Activated CD4-positive, alpha-beta T cell treated with anti-CD3 and anti-CD28 coated beads, Interleukin-2, amount 50 U/mL, for 48 hours (primary cell): ENCODE measurements at places on chromosomes 3 and 15.

- DNase-seq, result no peak
Observed at GRCh38 chr15:64854041-64854440, 12.3 kb downstream of the PLEKHO2 start.

DNA sequence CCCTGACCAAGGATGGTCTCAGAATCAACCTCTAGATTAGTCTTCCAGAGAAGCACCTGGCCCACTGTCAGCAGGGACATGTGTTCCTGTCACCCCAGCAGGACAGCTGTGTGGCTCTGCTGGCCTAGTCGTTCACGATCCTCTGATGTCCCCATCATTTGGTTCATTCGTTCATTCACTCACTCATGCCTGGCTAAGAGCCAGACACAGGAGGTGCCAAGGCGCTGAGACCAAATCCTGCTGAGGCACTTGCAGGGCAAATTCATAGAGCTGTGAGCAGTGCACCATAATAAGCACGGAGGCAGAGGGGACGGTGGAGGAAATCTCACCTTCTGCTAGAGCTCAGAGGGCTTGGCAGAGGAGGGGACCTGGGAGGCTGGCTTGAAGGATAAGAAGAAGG, 49.9 kb upstream of the FGD5 start:
- DNase-seq, result no peak

DNA sequence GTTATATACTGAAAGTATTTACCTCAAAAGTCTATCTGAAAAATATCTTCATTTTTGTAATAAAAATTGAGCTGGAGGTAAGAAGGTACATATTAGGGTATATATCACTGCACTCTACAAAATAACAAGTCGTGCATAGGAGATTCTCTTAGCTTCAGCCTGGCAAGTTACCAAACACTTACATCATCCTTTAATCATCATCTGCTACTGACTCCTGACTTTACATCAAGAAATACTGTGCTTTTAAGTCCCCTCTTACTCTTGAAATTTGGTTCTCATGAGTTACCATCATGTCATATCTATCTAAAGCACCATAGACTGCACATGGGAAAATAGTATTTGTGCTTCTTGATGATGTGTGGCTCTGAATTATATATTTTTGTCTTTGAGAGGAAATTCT, 50.8 kb downstream of the LYSMD4 start:
- no peak for DNase-seq

DNA sequence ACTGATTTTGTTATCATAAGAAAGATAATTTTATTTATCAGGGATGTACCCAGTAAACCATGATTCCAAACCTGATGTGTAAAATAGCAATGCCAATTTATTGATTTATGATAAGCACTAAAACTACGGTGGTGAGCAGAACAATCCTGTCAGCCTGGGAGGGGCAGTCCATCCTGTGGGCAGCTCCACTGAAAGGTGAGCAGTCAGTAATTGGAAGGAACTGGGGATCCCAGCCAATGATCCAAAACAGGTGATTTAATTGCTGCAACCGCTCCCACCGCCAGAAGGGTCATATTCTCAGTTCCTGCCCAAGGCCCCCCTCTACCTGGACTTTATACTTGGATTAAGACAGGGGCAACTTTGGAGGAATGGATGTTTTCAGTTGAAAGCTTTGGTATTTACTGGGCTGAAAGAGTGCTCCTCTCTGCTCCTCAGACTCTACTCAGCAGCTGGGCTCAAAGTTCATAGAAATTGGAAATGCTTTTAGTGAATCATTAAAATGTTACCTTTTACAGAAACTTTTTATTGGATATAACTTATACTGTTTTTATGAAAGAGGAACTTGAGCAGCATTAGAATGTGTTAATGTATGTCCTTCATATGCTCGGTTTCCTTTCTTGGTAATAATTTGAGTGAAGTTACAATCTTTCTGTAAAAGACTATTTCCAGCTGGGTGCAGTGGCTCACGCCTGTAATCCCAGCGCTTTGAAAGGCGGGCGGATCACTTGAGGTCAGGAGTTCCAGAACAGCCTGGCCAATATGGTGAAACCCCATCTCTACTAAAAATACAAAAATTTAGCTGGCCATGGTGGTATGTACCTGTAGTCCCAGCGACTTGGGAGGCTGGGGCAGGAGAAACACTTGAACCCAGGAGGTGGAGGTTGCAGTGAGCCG, 198.6 kb upstream of the IL12A start:
- DNase-seq, result no peak

- DNase-seq, result no peak
Observed at GRCh38 chr15:65326818-65327217, 22.3 kb downstream of the RNU5B-1 start.

DNA sequence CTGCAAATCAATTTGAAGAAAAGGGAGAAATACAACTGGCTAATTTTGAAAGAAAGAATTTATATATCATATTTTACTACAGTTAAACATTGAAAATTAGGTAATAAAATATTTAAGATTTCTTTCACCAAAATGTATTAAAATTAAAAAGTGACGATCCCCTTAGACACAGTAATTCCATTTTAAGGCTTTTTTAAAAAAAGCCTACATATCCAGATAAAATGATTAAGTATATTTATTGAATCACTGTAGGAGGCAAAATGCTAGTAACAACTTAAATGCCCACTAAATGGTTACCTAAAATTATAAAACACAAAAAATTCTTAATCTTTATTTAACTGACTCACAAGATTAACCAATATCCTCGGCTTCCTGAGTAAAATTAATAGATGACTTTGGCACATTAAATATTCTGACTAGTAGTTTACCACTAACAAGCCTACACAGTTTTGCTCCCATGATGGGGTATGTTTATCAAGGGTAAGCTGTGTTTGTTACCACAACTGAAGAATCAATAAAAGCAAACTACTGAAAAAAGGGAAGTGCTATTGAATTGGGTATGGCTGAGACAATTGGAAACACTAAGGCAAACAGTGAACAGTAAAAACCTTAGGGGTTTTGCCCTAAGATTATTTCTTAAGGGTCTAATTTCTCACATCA, 28.4 kb downstream of the ANKRD28 start:
- no peak for DNase-seq

GRCh38 chr3:131561511-131561910, 58.7 kb upstream of the MRPL3 start:
- DNase-seq, result no peak

GRCh38 chr15:69474291-69474690, 21.7 kb downstream of the RPLP1 start:
- no peak for DNase-seq

GRCh38 chr15:80403712-80404056, 498 bp upstream of the ARNT2 start:
- DNase-seq, result no peak

GRCh38 chr15:96692826-96693225, 362.3 kb downstream of the NR2F2 start:
- DNase-seq, result no peak

DNA sequence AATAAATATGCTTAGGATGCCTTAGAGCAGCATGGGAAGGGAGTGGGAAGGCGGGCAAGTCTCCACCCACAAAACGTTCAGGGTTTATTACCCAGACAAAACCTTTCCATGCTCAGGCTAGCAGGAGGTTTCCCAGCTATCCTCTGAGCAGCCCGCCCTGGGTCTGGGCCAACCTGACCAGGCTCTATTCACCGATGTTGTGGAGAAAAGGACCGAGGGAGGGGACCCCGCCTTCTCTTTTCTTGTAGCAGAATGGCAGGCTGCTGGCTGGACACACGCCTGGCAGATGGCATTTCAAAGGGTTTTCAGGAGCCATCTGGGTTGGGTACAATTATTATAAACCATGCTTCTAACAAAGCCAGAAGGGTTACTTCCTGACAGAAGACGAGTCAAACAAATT, 540.9 kb downstream of the MAGI1 start:
- DNase-seq, result no peak

GRCh38 chr15:87300146-87300545, 956.4 kb downstream of the NTRK3 start:
- DNase-seq, result no peak

DNA sequence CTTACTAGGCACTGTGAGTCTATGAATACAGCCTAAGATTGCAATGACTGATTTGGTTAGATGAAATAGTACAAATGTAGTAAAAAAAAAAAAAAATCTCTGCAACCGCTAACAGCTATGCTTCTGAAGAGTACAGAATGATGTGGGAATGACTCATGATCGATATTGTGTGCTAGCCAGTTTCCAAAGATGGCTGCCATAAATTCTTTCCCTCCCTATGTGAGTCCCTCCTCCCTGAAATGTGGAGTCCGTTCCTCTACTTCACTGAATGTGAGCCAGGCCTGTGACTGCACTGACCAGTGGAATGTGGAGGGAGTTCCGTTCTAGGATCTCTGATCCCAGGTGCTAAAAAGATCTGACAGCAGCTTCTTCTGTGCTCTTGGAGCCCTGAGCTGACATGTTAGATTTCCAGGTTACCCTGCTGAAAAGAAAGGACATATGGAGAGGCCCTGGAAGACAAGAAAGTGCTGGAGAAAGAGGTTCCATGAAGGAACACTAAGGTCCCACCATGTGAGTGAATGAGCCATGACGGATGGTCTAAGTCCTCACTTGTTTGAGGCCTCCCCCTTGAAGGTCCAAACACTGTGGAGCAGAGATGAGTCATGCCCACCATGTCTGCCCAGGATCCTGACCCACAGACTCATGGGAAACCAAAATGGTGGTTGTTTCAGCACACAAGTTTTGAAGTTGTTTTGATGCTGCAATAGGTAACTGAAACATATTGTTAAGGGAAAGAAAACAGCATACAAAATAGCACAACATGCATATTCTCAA, 46.3 kb downstream of the DGKG start:
- DNase-seq, result no peak

GRCh38 chr15:77083381-77084160, 12.7 kb upstream of the TSPAN3 start:
- peak; percentile 64 for DNase-seq

DNA sequence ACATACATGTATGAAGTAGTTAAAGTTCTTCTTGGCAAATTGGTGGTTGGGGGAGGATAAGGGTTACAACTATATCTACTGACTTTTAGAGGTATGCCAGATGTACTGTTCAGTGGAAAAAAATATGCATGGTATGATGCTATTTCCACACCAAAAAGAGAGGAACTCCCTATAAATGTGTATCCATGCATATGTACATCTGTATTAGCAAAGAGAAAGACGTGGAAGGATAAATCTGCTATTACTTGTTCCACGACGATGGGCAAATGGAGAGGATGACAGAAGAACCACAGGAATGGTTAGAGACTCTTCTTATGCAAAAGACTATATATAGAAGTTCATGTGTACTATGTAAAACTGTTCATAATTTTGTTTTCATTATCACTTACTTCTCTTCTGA, 197.6 kb downstream of the RORA start:
- no peak for DNase-seq

DNA sequence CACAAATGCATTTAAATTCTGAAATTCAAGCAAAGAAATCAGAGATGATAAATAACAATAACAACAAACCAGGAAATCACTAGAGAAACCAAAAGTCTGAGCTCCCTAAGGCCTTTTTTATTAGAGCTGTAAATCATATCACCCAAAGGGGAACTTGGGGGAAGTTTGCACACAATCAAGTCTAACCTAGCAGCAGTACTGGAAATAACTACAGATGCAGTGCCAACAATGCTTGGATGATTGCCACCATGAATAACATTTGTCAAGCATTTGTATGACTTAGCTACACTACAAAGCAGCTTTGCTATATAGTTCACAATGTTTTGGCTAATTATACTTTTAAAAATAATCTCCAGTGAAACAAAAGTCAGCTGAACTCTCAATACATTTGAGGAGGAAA, 27.8 kb downstream of the SHQ1 start:
- DNase-seq, result no peak

- peak; percentile 25 for DNase-seq
Observed at GRCh38 chr15:58457466-58457965, 25.7 kb downstream of the LIPC start.
